ENCODE measurements at places on chromosomes 2 and 18.

GRCh38 chr18:37362158-37362890 lies 203.3 kb downstream of the CELF4 start:
- no peak for DNase-seq

DNA sequence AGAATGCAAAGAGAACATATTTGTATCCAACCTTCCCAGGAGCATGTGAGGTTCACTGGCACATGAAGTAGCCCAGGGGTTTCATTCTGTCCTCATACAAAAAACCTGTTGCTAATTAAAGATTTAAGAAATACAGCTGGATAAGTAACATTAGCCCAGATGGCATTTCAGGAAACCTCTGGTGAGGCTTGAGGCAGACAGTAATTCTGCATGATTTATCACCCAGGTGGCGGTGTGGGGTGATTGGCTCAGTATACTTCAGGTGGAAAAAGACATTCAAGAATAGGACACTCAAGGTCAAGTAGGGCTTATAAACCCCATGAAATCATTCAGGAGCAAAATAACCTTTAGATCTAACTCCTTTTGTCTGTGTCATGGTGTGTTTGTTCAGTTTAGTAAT lies 237.4 kb downstream of the RNF144A start:
- DNase-seq: no peak

DNA sequence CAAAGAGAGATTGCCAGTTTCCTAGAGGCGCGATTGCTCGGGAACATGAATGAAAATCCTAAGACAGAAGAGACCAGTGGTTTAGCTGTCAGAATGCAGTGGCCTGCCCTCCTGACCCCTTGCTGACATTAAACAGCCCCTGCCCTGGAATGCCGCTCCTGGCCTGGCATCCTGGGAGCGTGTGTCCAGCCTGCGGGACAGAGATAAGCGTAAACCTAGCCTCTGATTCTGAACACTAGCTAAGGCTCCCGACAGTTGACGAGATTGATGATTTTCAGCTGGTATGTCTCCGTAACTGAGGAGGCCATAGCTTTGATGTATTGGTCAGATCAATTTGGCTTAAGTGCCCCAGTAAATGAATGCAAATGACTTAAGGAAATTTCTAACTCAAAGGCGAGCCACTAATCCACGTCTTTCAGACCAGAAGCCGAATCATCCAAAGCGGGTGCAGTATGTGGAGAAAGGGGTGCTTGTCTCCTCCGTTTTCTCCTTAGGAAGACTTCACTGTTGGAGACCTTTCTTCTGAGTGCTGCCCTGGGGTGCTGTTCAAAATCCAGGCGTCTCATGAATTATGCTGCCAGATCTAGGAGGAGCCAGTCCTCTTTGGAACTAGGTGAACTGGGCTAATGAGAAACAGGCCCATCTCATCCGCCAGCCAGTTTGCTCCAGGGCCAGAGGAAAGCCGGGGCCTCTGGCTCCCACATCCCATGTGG lies 142.5 kb upstream of the L3MBTL4 start:
- peak; percentile 47 for DNase-seq

DNA sequence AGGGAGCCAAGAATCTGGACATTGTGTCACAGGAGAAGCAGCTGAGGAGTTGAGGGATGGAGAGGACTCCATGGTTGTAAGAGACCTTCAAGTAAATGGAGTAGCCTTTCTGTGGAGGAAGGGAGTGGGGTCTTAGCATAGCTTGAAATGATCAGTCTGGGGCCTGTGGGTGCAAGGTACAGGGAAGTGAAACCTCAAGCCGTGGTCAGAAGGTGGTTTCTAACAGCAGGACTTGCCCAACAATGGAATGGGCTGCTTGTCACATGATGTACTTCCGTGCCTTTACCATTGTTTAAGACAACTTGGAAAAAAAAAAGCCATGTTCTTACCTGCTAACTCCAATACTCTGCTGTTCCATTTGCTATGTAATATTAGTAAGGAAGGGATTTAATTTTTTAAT lies 140.7 kb downstream of the LDLRAD4 start:
- no peak for DNase-seq

DNA sequence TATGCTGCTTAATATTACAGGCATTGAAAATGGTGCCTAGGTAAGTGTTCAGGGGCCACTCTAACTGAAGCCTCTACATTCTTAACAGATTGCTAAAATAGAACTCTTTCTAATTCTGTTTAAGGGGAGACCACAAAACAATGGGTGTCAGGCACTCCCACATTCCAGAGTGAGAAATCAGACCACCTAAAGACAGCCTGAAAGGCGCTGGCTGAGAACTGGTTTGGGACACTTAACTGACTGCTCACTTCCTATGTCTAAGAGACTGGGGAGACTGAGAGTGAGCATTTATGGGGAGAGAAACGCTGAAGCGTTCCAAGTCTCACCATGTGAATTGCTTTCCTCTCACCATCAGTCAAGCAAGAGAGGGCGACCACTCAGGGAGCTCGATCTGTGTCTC lies 108.8 kb upstream of the ITGB6 start:
- DNase-seq: no peak

DNA sequence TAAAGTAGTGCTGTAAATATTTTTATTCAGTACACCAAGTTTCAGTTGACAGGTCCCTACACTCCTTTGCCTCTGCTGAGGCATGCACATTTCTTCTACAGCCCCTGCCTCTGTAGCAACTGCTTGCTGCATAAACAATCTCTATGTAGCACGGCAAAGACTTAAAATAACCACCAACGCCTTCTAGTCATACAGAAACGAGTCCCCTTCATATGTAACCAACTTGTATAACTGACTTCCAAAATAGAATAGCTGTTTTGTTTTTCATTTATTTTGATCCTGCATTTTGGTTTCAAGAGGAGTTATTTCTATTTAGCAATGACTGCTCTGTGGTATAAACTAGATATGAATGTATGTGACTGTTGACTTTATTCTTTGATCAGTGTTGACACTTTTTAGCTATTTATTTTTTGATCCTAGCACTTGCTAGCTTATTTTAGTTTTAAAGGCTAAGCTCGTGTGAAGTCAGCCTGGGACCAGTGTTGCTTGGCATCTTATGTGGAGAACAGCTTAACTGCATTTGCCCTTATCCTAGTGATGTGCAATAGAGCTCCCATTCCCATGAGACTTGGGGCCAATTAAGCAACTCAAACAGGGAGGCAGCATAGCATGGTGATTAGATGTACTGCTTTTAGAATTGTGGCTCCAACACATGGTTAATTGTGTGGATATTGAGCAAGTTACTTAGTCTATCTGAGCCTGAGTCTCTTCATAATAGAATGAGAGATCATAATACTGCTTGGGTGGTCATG lies 79.6 kb downstream of the HRH4 start:
- no peak for DNase-seq

DNA sequence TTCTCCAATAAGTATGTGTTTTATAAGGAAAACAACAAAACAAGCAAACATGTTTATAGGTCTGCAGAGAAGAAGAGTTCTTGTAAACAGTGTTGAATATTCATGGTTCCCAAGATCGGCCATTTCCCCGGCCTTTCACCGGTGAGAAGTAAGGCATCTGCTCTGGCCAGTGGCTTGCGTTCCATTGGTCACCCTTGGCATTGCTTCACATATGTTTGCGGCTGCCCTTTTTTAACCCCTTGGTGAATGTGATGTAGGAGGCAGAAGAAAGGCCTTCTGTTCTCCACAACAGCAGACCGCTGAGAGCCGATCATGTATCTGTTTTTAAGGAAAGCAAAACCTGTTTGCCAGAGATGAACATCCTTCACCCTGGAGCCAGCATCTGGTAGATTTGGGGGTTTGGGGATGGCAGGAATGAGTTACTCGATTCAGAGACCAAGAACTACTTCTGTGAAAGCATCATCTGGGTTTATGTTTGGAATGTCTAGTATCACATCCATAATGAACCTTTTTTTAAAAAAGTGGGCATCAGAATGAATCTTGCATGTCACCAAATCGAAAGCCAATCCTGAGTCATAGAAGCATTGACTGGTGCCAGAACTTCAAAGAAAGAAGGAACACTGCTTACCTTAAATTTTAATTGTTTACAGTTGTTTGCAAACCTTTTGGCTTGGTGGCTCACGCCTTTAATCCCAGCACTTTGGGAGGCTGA lies 112.3 kb downstream of the AGAP1 start:
- no peak for DNase-seq

- DNase-seq: no peak
Observed at GRCh38 chr2:191512874-191513273, 165.1 kb upstream of the NABP1 start.

DNA sequence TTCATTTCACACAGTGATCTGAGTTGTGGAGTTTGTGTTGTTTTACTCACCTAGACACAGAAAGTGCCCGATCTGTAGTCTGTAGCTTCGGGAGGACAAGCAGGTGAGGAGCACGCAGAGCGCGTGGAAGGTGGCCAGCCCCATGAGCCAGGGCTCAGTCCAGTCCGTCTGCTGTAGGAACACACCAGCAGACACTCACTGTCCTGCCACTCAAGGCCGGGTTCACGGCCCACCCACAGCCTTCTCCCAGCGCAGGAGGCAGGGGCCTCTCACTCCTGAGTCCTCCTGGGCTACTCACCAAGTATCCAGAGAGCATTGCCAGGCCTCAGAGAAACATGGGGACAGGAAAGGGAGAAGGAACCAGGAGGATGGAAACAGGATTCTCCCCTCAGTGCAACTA lies 1.7 kb downstream of the TMEM18 start:
- DNase-seq: no peak

- no peak for DNase-seq
Observed at GRCh38 chr18:74233933-74234325, 57.8 kb downstream of the CYB5A start.

GRCh38 chr2:124970030-124970429 lies 944.9 kb downstream of the CNTNAP5 start:
- DNase-seq: no peak

- no peak for DNase-seq
Observed at GRCh38 chr2:107634172-107634571, 192.5 kb upstream of the RGPD4 start.

- peak; percentile 55 for DNase-seq
Observed at GRCh38 chr18:58847383-58848071, 17.1 kb upstream of the ZNF532 start.

GRCh38 chr18:61954096-61954746 lies 61.4 kb upstream of the RNF152 start:
- no peak for DNase-seq

DNA sequence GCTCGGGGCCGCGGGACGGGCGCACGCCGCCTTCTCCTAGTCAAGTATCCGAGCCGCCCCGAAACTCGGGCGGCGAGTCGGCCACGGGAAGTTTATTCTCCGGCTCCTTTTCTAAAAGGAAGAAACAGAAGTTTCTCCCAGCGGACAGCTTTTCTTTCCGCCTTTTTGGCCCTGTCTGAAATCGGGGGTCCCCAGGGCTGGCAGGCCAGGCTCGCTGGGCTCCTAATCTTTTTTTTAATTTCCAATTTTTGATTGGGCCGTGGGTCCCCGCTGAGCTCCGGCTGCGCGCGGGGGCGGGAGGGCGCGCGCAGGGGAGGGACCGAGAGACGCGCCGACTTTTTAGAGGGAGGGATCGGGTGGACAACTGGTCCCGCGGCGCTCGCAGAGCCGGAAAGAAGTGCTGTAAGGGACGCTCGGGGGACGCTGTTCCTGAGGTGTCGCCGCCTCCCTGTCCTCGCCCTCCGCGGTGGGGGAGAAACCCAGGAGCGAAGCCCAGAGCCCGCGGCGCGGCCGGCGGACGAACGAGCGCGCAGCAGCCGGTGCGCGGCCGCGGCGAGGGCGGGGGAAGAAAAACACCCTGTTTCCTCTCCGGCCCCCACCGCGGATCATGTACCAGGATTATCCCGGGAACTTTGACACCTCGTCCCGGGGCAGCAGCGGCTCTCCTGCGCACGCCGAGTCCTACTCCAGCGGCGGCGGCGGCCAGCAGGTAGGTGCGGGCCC lies 617 bp downstream of the FOSL2 start:
- peak; percentile 76 for DNase-seq

DNA sequence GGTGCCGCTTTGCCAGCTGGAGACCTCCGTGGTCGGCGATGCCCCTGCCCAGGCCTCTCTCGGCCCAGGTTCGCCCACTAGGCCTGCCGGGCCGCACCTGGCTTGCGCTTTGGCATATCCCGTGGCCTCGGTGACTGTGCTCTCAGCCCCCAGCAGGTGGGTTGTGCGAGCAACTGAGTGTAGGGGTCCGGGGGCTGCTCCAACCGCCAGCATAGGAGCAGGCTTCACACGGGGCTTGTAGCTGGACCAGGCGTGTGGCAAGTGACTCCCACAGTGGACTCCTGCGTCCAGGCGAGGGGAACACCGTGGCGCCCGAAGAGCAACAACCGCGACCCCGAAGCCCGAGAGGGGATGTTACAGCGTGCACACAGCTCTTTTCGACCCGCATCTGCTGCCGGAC lies 9.7 kb downstream of the TRAPPC12 start:
- no peak for DNase-seq

GRCh38 chr18:23066060-23066459 lies 69.2 kb upstream of the CABLES1 start:
- DNase-seq: no peak

DNA sequence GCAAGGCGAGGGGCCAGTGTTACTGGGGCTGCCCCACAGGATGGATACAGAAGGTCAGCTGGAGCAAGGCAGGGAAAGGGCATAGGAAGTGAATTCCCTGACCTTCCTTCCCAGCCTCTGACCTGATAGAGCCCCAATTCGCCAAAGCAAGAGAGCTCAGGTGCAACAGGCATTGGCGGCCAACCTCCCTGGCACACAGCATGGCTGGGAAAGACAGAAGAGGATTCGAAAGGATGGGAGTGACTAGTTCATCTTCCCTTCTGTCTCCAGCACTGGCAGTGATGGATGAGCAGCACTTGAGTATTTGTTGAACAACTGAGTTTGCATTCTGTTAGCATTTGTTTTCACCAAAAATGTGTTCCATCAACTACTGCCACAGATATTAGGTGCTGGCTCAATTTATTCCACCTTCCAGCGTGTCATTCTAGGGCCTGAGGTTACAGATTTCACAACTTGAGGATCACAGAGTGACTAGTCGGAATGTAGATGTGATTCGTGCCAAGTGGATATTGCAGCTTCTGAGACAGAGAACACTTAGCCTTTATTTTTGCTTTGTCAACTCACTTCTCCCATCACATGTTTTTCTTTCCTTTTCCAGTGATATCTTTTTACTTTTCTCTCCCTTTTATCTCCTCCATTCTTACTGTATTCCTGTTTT lies 6.2 kb downstream of the COPS8 start:
- no peak for DNase-seq

- no peak for DNase-seq
Observed at GRCh38 chr2:241017228-241017940, 19.0 kb downstream of the SNED1 start.

DNA sequence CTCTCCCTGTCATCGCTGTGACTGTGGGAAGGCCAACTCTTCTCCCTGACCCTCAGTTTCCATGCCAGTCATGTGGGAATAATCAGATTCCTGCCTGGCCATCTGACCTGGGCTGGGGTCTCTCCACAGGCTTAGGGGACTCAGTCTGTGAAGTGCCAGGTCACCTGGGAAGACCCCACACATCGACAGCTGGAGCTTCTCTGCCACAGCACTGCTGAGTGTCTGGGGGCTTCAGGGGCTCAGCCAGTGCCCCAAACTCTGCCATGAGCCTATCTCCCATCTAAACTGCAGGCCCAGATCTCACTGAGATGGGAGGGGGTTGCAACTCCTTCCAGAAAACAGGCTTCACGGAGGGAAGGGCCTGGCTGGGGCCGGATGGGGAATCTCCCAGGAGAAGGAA lies 42.0 kb upstream of the OTOS start:
- DNase-seq: no peak

- no peak for DNase-seq
Observed at GRCh38 chr2:207432453-207432852, 97.3 kb upstream of the CREB1 start.
